ENCODE measurements at places on chromosomes 16 and 17.

- DNase-seq, result no peak
These were observed 42.5 kb downstream of the TMEM11 start for GRCh38 chr17:21171309-21171922.

DNA sequence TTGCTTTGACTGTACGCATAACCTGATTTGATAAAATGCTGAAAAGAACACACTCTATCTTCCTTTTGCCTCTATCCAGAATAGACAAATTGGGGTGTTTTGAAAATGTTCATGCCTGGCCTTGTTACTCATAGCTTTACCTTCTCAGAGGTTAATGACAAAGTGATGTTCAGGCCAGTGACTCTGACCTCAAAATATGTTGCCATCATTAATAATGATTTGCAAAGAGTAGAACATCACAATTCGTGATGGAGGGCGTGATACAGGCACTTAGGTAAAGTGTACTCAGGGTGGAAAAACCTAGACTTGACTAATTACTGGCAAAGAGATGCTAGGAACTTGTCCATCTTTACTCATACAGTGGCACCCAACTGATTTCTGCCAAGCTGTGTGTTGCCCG, 656.6 kb upstream of the SOX9 start:
- DNase-seq, result no peak

DNA sequence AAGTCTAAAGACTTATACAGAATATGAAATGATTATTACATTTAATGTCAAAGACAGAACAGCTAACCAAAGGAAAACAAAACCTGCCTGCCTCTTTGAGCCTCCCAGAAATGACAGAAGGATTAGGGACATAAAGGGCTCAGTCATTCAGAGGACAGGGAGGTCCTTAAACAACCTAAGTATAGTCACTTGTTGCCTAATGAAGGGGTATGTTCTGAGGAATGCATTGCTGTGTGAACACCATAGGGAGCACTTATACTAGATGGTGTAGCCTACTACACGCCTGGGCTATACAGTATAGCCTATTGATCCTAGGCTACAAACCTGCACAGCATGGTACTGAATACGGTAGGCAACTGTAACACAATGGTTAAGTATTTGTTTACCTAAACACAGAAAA, 106.4 kb downstream of the PARN start:
- no peak for DNase-seq

- DNase-seq, result no peak
These were observed 3.4 kb downstream of the MNT start for GRCh38 chr17:2397247-2398171.

- DNase-seq, result no peak
These were observed 39.9 kb downstream of the SMPD3 start for GRCh38 chr16:68408428-68408827.

DNA sequence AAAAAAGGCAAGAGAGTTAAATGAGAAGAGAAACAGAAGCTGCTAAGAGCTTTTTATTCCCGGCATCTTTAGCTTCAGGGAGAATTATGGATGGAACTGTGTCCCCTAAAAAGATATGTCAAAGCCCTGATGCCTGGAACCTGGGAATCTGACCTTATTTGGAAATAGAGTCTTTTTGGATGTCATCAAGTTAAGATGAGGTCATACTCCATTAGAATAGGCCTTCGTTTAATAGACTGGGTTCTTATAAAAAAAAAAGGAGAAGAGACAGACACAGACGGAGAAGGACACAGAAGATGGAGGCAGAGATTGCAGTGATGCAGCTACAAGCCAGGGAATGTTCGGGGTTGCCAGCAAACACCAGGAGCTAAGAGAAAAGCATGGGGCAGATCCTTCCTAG, 24.6 kb downstream of the CACNG4 start:
- no peak for DNase-seq

GRCh38 chr16:66616592-66616991, 12.1 kb downstream of the CMTM3 start:
- DNase-seq, result no peak

DNA sequence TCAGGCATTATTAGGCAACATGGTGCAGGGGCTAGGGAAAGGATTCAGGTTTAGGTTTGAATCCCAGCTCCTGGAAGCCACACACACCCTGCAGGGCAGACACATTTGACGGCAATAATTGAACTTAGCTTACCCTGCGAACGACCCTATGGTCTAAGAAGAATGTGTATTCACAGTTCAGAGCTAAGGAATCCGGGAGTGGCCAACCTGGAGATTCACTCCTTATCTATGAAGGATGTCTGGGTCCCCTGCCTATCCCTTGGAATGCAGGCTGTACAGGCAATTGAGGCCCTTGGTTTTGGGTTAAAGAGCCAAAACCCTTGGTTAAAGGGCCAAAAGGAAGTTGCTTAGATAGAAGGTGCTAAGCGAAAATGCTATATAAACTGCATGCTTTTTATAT, 2.9 kb upstream of the SYT17 start:
- DNase-seq, result no peak

GRCh38 chr16:72917051-72917450, 130.9 kb downstream of the ZFHX3 start:
- DNase-seq, result no peak

DNA sequence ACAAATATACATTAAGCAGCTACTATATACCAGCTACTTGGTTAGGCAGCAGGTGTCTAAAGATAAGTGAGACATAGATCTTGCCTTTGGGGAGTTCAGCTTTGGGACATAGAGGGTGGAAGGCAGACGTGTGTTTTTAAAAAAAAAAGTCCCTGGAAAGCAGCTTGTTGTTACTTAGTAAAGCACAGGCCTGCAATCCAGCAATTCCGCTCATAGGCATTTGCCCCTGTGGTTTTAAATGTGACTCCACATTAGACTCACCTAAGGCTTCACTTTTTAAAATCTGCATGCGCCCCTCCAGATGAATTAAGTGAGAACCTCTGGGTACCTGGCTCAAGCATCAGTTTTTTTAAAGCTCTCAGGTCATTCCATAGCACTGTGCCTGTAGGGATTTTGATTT, 7.2 kb upstream of the MLYCD start:
- DNase-seq, result no peak

DNA sequence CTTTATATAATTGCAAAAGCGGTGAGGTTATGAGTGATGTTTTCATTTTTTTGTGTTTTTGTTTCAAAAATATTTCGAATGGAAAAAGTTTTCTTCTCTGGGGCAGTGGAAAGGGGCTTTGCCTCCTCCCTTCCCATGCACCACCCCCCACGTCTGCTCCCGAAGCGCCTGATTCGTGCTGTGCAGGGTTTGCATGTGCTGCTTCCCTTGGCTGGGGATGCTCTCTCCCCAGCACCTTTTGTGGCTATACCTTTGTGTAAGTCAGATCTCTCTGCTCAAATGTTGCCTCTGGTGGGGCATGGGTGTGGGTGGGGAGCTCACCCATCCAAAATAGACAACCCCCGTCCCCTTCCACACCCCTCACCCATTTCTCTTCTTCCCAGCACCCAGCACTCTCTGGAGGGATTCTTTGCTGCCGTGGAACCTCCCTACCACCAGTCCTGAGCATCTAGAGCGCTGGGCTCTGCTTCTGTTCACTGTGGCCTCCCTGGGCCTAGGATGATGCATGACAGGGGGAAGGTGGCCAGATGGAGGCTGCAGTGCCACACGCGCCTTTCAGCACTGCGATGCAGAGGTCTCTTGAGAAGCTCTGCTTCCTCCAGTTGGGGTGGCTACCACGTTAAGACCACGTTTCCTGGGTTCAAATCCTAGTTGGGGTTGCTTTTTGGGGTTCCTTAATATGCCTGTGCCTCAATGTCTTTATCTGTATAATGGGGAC, 71.2 kb downstream of the IRF8 start:
- DNase-seq, result no peak

DNA sequence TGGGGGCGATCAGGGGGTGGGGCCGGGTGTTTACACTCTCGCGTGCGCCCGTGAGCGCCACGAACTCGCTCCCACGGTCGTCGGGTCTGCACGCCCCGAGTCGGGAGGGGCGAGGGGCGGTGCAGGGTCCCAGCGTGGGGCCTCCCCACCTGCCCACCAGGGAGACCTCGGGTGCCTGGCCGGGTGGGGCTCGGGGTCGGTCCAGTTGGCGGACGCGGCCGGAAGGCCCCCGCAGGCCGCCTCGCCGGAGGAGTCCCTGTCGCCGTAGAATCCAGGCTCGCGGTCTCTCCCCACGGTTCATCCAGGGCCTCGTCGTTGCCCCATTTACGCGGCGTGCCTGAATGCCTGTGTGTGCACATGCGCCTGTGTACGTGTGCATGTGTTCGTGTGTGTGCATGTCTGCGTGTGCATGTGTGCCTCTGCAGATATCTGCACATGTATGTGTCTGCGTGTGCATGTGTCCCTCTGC, 510 bp upstream of the RAB40B start:
- no peak for DNase-seq

GRCh38 chr17:3527468-3527867, 30.1 kb downstream of the TRPV3 start:
- no peak for DNase-seq

DNA sequence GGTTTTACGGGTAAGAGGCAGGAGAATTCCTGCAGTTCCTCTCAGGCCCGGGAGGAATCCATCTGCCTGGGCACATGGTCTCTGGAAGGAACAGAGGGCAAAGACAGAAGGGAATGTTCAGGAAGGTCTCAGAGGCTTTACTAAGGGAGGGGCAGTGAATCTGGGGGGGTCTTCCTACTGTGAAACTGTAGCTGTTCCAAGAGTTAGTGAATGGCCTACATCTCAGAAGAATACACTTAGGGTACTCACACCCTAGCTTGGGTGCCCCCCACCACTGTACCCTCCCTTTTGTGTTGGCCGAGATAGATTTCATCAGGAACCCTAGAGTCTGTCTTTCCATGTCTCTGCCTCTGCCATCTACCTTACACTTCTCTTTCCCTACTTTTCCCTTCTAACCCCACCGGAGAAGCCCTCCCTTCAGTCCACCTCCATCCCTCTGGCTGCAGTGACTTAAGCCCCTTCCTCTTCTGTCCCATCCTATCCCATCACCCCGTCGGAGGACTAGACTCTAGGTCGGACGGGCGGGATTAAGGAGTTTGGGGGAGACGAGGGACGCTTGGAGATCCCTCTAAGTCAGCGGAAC, 316 bp downstream of the DLG4 start:
- no peak for DNase-seq

DNA sequence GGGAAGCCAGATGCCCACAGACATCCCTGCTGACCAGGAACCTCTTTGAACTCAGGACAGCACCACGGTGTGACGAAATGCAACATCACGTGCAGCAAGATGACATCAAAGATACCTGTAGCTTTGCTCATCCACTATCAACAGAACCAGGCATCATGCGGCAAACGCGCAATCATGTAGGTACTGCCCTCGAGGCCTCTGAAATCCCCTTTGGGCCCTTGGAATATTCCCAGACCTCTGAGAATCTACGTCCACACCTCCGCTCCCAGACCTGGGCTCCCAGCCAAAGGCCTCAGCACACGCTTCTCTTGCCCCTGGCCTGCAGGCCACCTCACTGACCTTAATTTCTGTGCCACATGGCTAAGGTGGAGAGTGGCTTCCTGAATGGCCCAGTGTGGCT, 7.3 kb downstream of the CX3CL1 start:
- DNase-seq, result no peak

- no peak for DNase-seq
These were observed 63.3 kb upstream of the HSBP1 start for GRCh38 chr16:83744441-83744981.

DNA sequence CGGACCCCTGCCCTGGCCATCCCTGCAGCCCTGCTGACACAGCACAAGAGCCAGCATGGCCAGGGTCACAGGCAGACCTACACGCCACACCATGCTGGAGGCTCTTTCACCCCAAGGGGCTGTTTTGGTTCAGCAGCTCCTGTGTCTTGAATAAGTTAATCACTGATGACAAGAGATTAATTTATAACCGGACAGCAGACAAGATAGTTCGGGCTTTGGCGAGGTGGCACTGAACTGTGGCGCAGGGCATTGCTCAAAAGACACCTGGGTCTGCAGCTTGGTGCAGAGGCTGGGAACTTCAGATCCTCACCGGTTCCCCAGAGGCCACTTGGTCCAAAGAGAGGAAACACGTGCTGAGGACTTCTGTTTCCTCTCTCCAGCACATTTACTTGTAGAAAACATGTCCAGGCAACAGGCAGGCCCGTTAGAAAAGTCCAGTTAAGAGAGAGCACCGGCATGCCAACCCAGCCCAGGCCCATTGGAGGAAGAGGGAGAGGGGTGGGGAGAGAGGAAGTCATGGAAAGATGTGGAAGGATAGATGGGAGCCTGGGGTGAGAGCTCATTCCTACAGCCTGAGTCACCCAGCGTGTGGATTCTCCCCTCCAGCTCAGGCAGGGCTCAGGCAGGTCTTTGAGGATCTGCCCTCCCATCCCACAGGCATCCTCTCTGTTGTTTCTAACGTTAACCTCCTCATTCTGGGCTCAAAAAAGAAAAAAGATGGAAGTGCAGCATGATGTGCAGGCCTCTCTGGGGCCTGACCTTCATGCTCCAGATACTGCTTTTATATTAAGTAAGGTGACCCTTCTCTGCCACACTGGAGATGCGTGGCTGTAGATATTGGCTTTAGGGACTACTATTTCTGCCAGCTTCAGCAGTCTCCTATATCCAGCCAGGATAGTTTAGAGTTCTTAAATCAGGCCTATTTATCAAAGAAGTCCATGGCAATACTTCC, 80.0 kb upstream of the HNF1B start:
- DNase-seq, result no peak

DNA sequence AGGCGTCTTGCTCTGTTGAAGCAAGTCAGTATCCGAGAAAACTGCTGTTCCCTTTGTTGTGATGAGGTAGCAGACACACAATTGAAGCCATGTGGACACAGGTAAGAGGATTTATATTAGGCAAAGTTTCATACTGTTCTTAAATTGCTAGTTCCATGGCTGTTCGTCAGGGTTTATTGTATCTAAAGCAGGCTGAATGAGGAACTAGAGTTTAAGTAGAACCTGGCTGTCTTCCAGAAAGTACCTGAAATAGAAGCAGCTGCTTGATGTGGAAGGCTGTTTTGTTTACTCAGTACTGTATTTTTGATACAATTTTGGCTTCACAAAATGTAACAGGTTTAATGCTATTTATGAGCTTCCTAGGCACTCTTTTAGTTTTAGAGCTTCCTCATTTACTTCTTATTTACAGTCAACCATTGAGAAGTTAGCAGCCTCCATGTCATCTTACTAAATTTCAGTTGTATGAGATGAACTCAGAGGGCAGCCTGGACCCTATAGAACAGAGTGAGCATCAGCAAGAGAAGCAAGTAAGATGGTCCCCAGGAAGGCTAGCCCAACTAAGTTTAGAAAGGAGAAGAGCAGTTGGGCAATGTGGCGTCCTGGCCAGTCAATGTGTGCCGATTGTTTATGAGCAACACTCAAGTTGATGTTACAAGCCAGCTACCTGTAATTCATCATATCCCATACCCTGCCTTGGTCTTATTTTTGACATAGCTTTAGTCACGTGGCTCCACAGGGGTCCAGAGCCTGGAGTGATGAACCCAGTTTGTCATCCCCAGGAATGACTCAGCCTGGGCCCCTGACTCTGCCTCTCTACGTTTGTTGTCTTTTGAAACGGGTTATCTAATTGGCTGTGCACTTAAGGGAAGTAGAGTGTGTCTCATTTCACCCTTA, 9.7 kb upstream of the ARL2BP start:
- no peak for DNase-seq

- no peak for DNase-seq
These were observed 83.7 kb downstream of the RTN4RL1 start for GRCh38 chr17:1941272-1942065.

Data from stimulated activated CD4-positive, alpha-beta T cell treated with anti-CD3 and anti-CD28 coated beads, Interleukin-12 subunit alpha, Interleukin-12 subunit beta, amount 100 ng/mL, for 24 hours (primary cell).